Lung microvascular endothelial cell (primary cell): ENCODE measurements at places on chromosomes 16 and 17.

- no peak for DNase-seq
Observed at GRCh38 chr16:11140098-11140375, 116.0 kb downstream of the SOCS1 start.

DNA sequence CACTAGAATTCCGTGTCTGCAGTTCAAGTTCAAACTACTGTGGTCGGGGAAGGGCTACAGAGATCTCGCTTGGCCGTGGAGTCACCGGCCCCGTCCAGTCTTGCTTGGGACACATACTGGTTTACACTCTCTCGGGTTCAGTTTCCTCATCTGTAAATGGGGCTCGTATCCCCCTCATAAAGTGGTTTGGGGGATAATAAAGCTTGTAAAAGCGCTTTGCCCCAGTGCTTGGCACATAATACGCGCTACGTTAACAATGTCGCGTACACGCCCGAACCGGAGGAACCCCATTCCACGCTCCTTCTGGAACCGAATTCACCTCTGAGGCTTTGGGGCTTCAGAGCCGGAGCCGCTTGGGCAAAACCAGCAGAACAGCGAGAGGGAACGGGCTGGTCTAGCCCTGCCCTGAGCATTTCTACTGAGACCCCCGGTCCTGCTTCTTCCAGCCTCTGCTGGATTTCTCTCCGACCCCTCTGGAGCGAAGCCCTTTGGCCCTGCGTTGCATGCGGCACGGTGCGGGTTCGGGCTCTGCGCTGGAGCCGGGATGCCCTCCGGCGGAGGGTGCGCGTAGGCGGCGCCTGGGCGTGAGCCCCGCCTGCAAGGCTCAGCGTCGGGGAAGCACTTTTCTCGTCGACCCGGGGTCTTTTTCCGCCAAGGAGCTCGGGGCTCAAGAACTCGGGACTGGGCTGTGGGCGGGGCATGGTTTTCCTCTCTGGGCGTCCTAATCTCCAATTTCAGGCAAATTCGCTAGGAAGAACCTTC lies 26.1 kb upstream of the HOXB13 start:
- no peak for DNase-seq

- no peak for DNase-seq
Observed at GRCh38 chr16:66670691-66671388, 25.7 kb downstream of the CMTM4 start.

DNA sequence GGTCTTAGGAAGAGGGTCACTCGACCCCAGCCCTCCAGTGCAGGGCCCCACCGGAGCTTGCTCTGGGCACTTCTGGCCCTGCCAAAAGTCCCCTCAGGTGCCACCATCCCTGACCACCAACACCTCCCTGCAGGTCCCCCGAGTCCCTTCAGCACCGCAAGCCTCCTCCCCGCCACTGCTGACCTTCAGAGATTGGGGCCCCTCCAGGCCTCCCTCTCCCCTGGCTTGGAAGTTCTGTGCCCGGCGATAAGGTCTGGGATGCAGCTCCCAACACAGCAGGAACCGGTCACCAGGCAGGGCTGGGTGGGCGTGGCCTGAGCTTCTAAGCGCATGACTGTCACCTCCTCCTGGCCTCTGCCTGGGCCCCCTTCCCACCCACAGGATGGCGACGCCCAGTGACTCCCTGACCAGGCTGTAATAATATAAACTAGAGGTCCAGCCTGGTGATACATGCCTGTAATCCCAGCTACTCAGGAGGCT lies 11.2 kb downstream of the PIEZO1 start:
- peak; percentile 86 for DNase-seq

DNA sequence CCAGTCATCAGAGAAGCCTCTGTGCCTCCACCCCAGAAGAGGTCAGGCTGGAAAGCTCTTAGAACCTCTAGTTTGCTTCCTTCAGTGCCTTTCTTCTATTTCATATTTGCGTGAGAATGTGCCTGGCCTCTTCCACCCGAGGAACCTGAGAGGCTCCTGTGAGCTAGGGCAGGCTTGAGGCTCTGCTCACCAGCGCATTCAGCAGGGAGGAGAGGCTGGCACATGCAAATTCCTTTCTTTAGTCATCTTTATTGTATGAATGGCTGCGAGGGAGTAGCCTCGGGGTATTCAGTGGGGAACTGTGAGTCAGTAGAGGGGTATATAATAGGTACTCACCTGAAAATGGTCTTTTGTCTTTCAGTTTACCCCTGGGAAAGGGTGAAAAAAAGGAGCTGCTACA lies 268.3 kb downstream of the ABCC12 start:
- no peak for DNase-seq

GRCh38 chr17:36011201-36011600 lies 6.6 kb downstream of the CCL23 start:
- DNase-seq: no peak

GRCh38 chr16:85354686-85355514 lies 242.6 kb upstream of the CIBAR2 start:
- DNase-seq: peak; percentile 38

GRCh38 chr17:4712526-4712925 lies 2.1 kb downstream of the ARRB2 start:
- DNase-seq: no peak

- peak; percentile 35 for DNase-seq
Observed at GRCh38 chr16:23803591-23804123, 32.1 kb upstream of the PRKCB start.

- DNase-seq: no peak
Observed at GRCh38 chr17:11853321-11854151, 143.7 kb downstream of the ZNF18 start.

DNA sequence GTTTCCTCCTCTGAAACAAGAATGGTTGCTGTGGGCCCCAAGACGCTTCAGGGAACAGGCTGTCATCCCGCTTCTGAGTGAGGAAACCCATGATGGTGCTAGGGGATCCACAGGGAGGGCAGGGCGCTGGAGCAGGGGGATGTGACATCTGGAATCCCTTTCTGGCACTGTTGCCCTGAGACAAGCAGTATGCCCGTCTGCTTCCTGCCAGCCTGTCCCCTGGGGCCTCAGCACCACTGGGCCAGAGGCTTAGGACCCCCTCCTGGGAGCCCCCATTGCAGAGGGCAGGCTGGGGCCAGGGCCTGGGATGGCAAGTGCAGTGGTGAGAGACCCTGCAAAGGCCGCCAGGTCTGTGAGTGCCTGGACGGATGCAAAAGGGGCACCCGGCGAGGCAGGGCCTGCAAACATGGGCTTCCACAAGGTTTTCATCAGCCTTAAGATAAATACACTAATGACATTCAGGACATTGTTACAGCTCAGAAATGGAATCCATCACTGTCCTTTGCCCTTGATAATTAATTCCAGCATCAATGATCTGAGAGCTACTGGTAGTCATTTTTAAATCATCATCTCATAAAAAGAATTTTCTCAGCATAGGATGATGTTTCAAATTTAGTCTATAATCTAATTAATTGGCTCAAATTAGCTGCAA lies 51.6 kb downstream of the PRMT7 start:
- no peak for DNase-seq

GRCh38 chr16:30010844-30011713 lies at the start of gene DOC2A:
DOC2A (minus strand) TSS chr16:30011027; CDS start chr16:30010222, 805 bp downstream.
- DNase-seq: no peak

- DNase-seq: no peak
Observed at GRCh38 chr16:31084584-31085302, 4.0 kb downstream of the PRSS53 start.

GRCh38 chr16:53785044-53785443 lies 81.1 kb downstream of the FTO start:
- DNase-seq: no peak

GRCh38 chr17:70872103-70872502 lies 702.8 kb downstream of the KCNJ2 start:
- DNase-seq: no peak

- peak; percentile 78 for DNase-seq
Observed at GRCh38 chr16:10982465-10983150, 38.2 kb downstream of the CLEC16A start.

DNA sequence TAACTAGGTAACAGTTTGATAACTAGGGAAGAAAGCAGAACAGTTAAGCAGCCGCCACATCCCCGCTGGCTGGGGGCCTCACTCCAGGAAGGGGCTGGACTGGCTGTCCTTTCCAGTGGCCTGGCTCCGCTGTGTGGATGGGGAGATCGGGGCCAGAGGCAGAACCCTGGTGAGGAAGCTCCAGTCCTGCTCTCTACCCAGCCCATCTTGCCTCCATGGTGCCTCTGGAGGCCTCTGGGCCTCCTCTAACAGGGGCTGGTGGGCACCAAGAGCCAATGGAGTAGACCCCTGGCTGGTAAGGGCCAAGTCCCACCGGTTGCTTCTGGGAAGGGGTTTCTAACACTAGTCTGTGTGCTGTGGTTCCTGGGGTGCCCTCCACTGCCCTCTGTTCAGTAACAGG lies 8.1 kb downstream of the CNP start:
- no peak for DNase-seq

GRCh38 chr17:680529-680928 lies 34.1 kb downstream of the VPS53 start:
- no peak for DNase-seq

DNA sequence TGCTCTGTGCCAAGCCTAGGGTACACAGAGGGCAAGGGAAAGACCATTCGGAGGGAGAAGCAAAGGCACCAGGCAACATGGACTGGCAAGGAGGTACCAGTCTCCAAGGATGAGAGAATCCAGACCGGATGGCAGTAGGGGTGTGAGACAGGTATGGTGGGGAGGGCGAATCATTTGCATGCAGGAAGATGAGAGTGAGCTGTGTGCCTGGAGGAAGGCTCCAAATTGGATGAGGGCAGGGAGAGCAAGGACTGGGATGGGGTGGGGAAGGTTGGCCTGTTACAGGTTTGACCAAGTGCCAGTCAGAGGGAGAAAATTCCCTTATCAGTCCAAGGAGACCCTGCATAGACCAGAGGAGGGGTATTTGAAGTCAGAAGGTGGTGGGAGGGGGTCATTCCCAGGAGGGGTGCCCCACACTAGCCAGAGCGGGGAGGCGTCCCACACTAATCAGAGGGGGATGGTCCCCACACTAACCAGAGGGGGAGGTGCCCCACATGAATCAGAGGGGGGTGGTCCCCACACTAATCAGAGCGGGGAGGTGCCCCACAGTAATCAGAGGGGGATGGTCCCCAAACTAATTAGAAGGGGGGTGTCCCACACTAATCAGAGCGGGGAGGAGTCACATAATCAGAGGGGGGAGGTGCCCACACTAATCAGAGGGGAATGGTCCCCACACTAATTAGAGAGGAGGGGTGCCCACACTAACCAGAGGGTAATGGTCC lies 737 bp downstream of the CANT1 start:
- DNase-seq: no peak
